ENCODE measurements at places on chromosomes 2 and 18.

DNA sequence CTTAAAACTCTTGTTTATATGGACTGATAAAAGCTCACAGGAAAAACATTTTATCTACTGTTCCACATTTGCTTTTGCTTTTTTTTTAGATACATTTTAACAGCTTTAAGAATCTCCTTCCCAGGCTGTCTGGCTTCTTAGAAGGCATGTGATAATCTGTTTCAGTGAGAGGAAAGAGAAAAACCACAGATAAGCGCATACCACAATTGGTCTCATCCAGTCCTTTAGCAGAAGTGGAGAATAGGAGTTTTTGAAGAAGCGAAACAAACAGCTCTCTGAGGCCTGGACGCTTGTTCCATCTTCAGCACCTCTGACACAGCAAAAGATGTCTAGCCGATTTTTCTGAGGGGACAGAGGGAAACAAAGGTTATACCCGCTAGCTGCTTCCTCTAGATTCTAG lies 37.6 kb downstream of the RMC1 start:
- DNase-seq = no peak

DNA sequence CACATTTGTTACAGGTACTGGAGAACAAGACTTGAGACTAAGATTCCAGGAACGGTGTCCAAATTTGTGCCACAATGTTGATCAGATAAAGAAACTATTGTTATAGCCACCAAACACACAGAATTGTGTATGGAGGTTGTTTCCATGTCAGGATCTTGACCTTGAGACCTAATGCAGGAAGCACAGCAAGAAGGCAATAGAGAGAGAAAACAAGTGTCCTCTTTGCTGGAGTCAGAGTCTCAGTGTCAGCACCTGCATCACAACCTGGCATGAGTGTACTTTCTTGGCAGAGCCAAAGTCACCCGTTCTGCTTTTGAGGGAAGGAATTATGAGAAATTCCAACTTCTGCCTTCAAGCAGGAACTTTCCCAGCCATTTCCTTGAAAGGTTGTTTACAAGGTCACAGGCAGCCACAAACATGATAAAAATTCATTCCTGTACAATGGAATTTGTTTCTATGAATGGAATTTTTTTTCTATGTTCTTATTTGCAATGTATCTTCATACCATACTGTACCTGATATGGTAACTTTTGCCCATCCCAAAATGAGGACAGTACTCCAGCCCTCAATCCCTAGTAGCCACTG lies 118.4 kb downstream of the PKP4 start:
- DNase-seq = no peak

- DNase-seq = no peak
Observed at GRCh38 chr2:39779927-39780326, 869 bp upstream of the THUMPD2 start.

DNA sequence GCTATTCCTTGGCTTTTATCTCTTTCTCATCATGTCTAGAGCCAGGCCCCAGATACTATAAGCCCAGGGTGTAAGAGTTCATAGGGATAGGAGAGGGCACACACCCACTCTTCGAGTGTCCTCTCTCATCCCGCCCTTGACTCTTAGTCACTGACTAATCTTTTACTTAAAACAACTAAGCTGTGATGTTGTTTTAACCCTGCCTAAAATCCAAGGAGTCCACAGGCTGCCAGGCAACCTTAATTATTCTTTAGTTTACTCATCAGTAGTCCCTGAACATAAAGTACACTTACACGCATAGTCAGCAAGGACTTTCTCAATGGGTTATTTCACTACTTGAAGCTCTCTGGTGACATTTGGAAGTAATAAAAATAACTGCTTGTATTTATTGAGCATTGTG lies 28.4 kb downstream of the GREB1L start:
- DNase-seq = no peak

GRCh38 chr2:74779265-74779558 lies 54.7 kb upstream of the HK2 start:
- DNase-seq = no peak

- DNase-seq = no peak
Observed at GRCh38 chr2:96715658-96716057, 24.2 kb downstream of the LMAN2L start.

- DNase-seq = no peak
Observed at GRCh38 chr2:203799908-203800307, 67.7 kb upstream of the CTLA4 start.

DNA sequence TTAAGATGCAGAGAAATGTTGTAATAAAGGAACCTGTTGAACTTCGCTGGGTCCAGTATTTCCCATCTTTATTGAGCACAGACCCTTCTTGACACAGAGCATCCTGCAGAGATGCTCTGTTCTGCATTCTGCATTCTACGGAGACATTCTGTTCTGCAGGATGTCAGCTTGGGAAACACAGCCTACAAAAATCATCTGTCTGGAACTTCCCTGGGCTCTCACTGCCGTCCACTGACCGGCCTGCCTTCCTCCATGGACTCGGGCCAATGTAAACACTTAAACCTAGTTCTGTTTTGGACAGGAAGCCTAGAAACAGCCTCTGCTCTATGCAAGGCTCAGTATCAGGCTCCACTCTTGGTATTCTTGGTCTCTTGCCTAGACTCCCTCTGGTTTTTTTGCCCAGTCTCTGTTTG lies 90.0 kb upstream of the PPP1CB start:
- no peak for DNase-seq

GRCh38 chr18:76051396-76052226 lies 443.4 kb downstream of the ZNF516 start:
- no peak for DNase-seq

DNA sequence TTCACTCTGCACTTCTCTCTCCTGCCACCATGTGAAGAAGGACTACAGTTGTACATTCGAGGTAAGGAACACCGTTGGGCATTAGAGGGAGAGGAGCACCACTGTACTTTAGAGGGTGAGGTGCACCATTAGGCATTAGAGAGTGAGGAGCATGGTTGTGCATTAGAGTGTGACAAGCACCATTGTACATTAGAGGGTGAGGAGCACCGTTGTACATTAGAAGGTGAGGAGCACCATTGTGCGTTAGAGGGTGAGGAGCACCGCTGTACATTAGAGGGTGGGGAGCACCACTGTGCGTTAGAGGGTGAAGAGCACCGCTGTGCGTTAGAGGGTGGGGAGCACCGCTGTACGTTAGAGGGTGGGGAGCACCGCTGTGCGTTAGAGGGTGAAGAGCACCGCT lies 20.8 kb upstream of the AGXT start:
- DNase-seq = no peak

DNA sequence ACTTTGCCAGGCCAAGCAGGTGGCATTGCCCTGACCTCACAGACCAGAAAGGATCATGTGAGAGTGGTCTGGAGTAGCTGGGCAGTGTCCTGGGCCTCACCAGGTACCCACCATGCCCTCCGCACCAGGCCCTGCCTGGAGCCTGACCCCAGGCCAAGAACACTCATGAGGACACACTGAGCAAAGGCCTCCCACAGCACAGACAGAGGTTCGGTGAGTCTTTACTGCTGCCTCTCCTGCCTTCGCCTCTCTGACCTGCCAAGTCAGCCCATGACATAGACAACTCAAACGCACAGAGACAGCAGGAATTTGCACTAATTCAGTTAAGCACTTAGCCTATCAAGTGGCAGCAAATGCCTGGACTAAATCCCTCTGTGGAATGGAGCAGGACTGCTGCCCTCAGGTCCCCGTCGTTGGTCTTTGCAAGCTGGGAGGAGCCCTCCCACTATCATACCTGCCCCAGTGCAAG lies 62.5 kb downstream of the RHOB start:
- DNase-seq = no peak

DNA sequence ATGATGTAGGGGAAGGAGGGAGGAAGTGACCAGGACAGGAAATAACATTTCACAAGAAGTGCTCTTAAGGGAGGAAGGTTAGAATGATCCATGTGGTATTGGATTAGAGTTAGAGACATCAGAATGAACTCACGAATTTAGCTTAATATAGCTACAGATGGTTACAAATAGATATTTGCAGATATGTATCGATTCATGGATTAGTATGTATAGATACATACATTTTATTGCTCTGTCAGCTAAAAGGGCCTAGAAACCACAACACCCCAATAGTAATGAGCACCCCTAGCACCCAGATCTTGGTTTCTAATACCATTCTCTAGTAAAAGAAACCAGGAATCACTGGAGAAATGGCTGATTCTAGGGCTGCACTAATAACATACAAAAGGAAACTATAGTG lies 59.6 kb upstream of the LTBP1 start:
- no peak for DNase-seq

DNA sequence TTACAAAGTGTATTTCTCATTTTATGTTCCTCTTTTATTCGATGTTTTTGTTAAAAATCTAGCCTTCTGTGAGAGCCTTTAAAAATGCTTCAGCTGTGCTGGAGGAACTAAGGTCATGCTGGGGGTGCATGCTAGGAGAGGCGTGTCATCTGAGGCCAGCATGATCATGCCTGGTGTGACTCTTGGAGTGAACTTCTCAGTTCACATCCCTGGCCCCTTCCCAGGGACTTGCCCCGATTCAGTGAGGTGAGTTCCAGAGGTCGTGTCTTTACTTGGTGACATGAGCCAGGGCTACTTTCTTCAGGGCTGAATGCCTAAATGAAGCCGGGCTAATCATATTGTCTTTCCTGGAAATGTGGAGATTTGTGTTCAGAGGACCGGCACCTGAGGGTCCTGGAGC lies 264.9 kb downstream of the MREG start:
- DNase-seq = no peak

GRCh38 chr2:208491641-208492040 lies 85.0 kb downstream of the PTH2R start:
- DNase-seq = no peak

DNA sequence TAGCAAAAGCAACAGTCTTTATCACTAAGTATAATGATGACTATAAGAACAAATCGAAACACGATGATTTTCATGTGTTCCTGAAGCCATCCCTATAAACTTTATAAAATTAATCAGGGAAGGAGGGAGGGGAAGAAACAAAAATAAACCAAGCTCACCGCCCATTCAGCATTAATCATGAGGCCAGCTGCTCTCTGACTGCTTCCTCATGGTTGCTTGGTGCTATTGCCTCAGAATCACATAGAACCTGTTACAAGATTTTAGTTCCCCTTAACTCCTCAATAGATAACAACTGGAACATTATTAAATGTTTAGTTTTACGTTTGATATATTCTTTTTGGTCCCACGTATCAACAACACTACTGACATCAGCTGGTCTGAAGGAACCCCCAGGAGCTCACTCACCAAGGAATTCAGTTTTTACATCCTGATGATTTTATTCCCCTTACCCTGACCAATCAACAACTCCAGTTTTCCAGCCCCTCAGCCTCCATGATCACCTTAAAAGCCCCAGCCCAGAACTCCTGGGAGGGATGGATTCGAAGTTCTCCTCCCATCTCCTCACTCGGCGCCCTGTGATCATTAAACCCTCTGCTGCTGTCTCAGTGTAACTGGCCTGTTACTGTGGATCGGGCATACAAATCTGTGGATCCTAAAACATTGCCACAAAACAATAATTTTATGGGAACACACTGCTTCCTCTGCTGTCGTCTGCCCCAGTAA lies 10.6 kb upstream of the HNRNPLL start:
- no peak for DNase-seq

- DNase-seq = no peak
Observed at GRCh38 chr2:43592443-43592842, 3.4 kb downstream of the THADA start.

DNA sequence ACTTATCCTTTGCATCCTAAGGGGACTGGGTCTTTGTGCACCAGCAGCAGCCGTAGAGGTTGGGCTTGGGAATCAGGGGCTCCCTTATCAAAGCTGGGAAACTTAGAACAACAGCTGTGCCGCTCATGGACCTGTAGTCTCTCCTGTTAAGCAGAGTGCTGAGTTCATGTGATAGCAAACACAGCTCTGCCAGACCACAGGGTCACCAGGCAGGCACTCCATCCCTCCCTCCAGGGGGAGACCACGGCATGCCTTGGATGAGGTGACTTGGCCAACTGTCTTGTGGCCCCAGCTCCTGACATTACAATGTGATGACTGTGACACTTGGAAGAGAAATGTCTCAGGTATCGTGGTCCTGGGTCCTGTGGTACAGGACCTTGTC lies 60.0 kb downstream of the DGKD start:
- no peak for DNase-seq

GRCh38 chr18:78726326-78727056 lies 253.1 kb upstream of the SALL3 start:
- no peak for DNase-seq

GRCh38 chr2:207617011-207617671 lies 8.1 kb downstream of the METTL21A start:
- DNase-seq = no peak

DNA sequence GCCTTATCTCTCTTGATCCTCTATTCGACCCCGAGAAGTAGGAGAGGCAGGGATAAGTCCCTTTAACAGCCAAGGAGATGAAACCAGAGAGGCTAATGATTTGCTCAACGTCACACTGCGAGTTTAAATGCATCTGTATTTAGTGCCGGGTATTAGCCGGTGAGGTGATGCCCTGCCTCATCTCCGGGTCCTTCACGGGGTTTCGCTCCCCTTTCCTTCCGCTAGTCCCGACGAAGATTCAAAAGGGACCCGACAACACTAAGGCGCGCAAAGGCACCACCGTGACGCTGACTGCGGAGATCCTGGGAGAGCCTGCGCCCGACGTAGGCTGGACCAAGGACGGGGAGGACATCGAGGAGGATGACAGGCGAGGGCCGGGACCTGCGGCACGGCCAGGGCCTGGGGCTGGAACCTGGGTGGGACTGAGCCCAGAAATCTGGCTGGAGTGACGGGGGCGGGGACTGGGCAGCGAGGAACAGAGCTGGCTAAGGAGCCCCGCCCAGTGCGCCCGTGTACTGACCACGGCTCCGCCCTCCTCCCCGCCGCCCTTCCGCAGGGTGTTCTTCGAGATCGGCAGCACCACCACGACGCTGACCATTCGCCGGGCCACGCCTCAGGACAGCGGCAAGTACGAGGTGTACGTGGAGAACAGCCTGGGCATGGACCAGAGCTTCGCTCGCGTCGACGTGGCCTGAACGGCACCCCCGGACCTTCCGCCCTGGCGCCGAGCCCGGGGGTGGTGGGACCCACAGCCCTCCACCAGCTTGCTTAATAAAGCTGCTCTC lies 1.0 kb upstream of the GMPPA start:
- DNase-seq = no peak

- DNase-seq = no peak
Observed at GRCh38 chr18:21912339-21913239, 172.0 kb downstream of the MIB1 start.

GRCh38 chr2:215606219-215606618 lies 170.4 kb upstream of the FN1 start:
- no peak for DNase-seq

DNA sequence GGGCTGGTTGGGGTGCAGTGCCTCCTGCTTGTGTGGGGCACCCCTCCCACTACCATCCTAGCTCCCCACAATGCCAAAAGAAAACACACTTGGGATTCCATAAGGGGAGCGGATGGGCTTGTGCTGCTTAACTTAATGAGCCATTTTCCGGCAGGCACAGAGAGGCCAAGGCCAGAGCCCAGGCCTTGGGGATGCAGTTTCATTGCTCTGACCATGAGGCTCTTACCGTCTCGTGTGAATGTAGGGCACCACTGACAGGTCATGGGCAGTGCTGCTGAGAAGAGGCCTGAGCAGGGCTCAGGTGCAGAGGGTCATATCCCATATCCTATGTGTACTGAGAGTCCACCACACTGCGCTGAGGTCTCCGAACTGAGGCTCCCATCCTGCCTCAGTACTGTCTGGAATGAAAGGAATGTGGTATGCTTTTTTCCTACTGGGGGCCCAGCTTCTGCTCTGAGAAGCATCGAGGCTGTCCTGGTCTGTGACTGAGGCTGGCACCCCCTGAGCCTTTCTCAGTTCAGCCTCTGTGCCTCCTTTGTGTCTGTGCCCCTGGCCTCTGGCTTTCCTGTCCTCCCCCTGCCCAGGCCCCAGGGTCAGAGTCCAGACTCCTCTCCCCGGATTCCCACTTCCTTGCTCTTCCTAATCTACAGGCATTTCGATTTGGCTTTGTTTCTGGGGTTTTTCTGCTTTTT lies 45.2 kb upstream of the MAPRE3 start:
- DNase-seq = no peak
